Osteoblast (primary cell): ENCODE measurements at places on chromosomes 3 and 15. TPM values are rescaled to one million over a fixed set of nuclear protein-coding genes. Genes with fewer than 3 reads are reported as not detected.

GRCh38 chr3:195135917-195136316, 135.0 kb downstream of the XXYLT1 start:
- no peak overlapping the region for H3K27ac ChIP-seq
- H3K27me3 ChIP-seq, result no peaks in the 10 kb centered on the region
- H3K4me1 ChIP-seq, result peaks cover 4% of the 10 kb centered on the region

DNA sequence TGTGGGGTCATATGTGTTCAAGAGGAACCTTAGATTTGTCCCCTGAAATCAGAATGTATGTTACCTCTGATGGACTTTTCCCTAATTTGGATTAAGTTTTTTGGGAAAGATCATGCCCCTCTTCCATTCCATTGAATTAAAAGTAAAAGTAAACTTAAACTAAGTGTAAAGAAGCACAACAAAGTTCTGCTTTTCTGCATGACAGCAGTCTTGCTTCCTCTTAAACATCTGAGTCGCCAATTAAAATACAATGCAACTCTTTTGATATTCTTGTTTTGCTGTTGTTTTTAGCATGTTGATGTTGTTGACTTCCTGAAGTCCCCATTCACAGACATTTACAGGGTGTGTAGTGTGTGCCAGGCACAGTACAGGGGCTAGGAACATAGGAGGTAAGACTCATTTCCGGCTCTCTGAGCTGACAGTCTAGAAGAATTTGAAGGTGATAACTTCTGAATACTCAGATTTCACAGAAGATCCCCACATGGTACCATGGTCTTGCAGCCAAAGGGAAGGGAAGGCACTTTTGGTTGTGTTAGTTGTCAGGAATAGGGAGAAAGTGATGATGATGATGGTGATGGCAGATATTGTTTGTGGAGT, 45.0 kb downstream of the USP13 start:
- no peaks in the 10 kb centered on the region for H3K36me3 ChIP-seq
- H3K4me1 ChIP-seq, result no peaks in the 10 kb centered on the region
- H3K4me3 ChIP-seq, result no peak overlapping the region
- H3K27ac ChIP-seq, result no peak overlapping the region
- DNase-seq, result no peak
- H3K27me3 ChIP-seq, result no peaks in the 10 kb centered on the region

- DNase-seq, result peak; percentile 0
- H3K4me3 ChIP-seq, result no peak overlapping the region
- no peak overlapping the region for H3K27ac ChIP-seq
- no peaks in the 10 kb centered on the region for H3K4me1 ChIP-seq
Measured at GRCh38 chr15:33780011-33780768, 188.1 kb upstream of the CHRM5 start.

GRCh38 chr3:191363221-191363620, 32.9 kb upstream of the UTS2B start:
- DNase-seq, result peak; percentile 30
- no peak overlapping the region for H3K4me3 ChIP-seq
- no peaks in the 10 kb centered on the region for H3K4me1 ChIP-seq
- peaks cover 46% of the 10 kb centered on the region for H3K36me3 ChIP-seq
- no peaks in the 10 kb centered on the region for H3K27me3 ChIP-seq

DNA sequence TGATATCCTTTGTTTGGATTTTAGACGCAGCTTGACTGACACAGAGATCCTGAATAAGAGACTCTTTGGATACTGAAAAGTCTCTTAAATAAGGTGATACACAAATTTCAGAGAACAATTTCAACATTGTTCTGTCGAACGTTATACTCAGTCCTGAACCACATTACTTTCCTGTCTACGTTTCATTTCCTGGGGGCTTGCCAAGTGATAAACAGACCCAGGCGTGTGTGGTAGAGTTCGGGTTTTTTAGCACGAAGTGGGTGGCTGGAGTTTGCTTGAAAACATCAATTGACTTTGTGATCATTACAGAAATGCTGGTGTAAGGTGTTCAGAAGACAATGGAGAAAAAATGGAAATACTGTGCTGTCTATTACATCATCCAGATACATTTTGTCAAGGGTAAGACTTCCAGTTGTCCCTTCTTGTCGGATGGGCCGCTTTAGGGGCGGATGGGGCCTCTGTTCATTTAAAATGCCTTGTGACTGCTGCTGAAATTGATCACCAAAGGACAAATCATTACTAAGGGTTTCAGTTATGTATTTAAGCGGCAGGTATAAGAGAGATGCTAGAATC, at the start of gene CD96:
Gene CD96, plus strand, starts transcription at position 287 of the 573 bp plus-strand sequence. Its CDS starts 52 bp downstream, at position 339.
- no peak within 1 kb of the TSS for H3K4me3 ChIP-seq
- peaks cover 15% of the 10 kb centered on the region for H3K4me1 ChIP-seq
- no peaks in the 10 kb centered on the region for H3K27me3 ChIP-seq
- no peak within 1 kb of the TSS for H3K27ac ChIP-seq
- H3K36me3 ChIP-seq, result no peaks in the 10 kb centered on the region
- DNase-seq, result no peak

DNA sequence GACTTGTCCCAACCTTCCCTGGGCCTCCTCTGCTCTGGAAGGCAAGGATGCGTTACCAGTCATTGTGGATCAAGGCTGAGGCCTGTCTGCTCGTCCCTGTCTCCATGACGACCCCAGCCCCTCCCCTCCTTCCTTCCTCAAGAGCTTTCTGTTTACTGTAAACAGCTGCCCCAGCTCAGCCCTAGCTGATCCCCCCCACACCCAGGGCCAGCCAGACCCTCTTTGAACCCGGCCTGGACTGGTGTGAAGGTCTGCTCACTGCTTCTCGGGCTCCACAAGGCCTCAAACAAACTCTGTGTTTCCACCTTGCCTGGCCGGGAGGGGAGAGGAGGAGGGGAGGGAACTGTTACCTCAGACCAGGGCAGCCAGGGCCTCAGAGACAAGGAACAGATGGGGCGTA, 16.9 kb downstream of the VPS18 start:
- no peaks in the 10 kb centered on the region for H3K27me3 ChIP-seq
- H3K27ac ChIP-seq, result no peak overlapping the region
- no peaks in the 10 kb centered on the region for H3K36me3 ChIP-seq
- no peak overlapping the region for H3K4me3 ChIP-seq

- no peak for DNase-seq
- H3K27me3 ChIP-seq, result no peaks in the 10 kb centered on the region
- no peaks in the 10 kb centered on the region for H3K36me3 ChIP-seq
- peaks cover 49% of the 10 kb centered on the region for H3K4me1 ChIP-seq
- H3K4me3 ChIP-seq, result no peak overlapping the region
Measured at GRCh38 chr15:63517202-63517601, 12.8 kb downstream of the USP3 start.

DNA sequence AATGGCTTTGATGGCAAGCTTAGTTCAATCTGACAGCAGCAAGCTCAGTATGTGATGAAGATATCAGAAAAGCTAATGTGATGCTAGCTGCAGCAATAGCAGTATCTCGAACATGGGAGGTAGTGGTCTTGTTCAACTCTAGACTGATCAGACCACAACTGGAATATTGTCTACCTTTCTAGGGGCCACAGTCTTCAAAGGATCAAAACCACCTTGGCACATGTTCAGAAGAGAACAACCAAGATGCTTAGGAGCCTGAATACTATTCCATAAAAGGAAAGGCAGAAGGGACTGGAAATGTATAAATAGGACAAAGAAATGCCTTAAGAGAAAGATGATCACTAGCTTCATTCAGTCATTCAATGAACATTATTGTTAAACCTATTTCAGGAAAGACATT, 2.3 kb downstream of the C3orf70 start:
- no peak overlapping the region for H3K27ac ChIP-seq
- H3K4me1 ChIP-seq, result peaks cover 4% of the 10 kb centered on the region
- no peak for DNase-seq

Gene PPP4R2
- total RNA-seq, result 83.7 and 84.3 TPM in 2 replicates

Gene PKM
- total RNA-seq, result 1,919 and 2,299 TPM in 2 replicates
